Ureter (tissue), 1 donor: ENCODE measurements at places on chromosomes 5 and 9. TPM values are rescaled to one million over a fixed set of nuclear protein-coding genes. Genes with fewer than 3 reads are reported as not detected.
A peak's percentile ranks its signal among the peaks of the same experiment; 100 is the strongest.

DNA sequence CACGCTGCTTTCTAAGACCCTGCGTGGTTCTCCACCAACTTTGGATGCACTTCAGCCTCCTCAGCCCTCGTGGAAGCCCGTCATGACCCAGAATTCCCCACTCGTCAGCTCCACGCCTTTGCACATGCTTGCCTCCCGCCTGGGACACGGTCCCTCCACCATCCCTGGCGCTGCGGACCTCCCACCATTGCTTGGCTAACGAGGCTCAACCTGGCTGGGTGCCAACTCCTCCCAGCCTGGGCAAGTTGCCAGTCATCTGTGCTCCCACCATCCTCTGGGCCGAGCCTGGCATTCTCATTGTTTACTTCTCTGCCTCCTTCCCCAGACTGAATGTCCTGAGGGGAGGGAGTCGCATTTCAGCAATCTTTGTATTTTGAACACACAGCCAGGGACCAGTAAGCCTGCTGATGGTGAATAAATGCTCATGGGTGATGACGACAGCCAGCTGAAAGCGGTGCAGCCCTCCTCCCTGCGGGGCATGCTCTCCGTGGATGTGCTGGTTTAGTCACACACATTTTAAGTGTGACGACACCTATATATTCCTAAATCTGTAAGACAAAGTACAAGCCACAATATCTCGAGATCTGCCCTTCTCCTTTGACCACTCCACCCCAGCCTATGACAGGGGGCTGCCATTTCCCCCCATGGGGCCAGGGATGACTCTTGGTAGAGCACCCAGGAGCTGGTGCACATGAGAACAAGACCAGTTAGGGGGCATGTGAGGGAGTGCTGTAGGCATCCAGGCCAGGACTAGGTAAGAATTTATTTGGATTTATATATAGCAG is 37.6 kb downstream of the ANKRD33B start:
- DNase-seq, result peak; percentile 93

GRCh38 chr9:30519756-30520155 is 1864.7 kb upstream of the ACO1 start:
- no peak for DNase-seq

GRCh38 chr5:150593593-150593992 is 46.9 kb upstream of the SYNPO start:
- no peak for DNase-seq

GRCh38 chr9:133610845-133611244 is 1.7 kb upstream of the FAM163B start:
- DNase-seq, result no peak

TAF9 gene
- total RNA-seq, result 49.8 TPM

OR13F1 gene
- not detected for total RNA-seq
